Neural progenitor cell (in vitro differentiated cells): ENCODE measurements at places on chromosomes 16 and 17.
A peak's percentile ranks its signal among the peaks of the same experiment; 100 is the strongest.

DNA sequence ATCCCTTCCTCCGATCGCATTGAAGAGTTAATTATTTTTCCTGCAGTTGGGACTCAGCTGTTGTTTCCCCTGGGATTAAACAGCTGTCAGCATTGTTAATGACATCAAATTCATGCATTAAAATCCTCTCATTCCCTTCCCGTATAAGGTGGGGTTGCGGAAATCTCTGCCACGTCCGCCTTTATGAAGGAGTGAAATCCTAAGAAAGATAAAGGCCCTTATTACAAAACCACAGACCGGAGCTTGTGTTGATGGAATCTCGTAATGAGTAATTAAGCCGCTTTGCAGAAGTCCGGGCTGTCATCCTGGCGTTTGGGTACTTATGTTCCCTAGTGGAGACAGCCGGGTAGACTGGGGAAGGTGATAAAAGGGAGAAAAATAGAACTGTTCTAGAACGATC lies 627.6 kb downstream of the MAF start:
- no peak overlapping the region for H3K4me3 ChIP-seq
- no peaks in the 10 kb centered on the region for H3K36me3 ChIP-seq
- peaks cover 9% of the 10 kb centered on the region for H3K4me1 ChIP-seq
- no peaks in the 10 kb centered on the region for H3K27me3 ChIP-seq

- H3K36me3 ChIP-seq = peaks cover 4% of the 10 kb centered on the region
- H3K4me3 ChIP-seq = no peak overlapping the region
- H3K27ac ChIP-seq = peak overlapping the region; percentile 34
- no peaks in the 10 kb centered on the region for H3K27me3 ChIP-seq
Measured at GRCh38 chr16:89880477-89881367, 7.3 kb downstream of the TCF25 start.

GRCh38 chr16:67707790-67708189 lies 11.3 kb downstream of the GFOD2 start:
- H3K36me3 ChIP-seq = no peaks in the 10 kb centered on the region
- no peaks in the 10 kb centered on the region for H3K27me3 ChIP-seq
- no peak overlapping the region for H3K4me3 ChIP-seq
- DNase-seq = no peak
- H3K4me1 ChIP-seq = no peaks in the 10 kb centered on the region

DNA sequence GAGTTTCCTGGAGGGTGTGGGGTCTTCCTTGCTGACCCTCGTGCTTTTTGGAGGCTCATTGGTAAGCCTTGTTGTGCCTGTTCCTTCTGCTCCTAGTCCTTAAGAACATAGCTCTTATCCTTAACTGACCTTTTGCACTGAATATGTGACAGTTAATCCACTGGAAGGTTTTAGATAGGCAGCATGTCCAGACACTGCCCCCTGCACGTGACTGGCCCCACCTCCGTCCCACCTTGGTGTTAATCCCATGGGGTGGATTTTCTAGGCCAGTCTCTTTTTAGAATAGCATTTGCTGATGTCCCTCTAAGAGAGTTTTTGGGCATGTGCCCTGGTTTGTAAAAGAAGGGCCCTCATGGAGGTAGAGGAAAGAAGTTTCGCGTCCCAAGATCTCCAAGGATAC lies 58.3 kb downstream of the RBFOX1 start:
- no peak overlapping the region for H3K27ac ChIP-seq
- DNase-seq = no peak
- no peaks in the 10 kb centered on the region for H3K4me1 ChIP-seq
- no peak overlapping the region for H3K4me3 ChIP-seq
- H3K36me3 ChIP-seq = no peaks in the 10 kb centered on the region

- no peaks in the 10 kb centered on the region for H3K27me3 ChIP-seq
- no peak overlapping the region for H3K4me3 ChIP-seq
- H3K4me1 ChIP-seq = no peaks in the 10 kb centered on the region
- no peak overlapping the region for H3K27ac ChIP-seq
Measured at GRCh38 chr17:3035256-3035967, 28.0 kb downstream of the OR1D5 start.

DNA sequence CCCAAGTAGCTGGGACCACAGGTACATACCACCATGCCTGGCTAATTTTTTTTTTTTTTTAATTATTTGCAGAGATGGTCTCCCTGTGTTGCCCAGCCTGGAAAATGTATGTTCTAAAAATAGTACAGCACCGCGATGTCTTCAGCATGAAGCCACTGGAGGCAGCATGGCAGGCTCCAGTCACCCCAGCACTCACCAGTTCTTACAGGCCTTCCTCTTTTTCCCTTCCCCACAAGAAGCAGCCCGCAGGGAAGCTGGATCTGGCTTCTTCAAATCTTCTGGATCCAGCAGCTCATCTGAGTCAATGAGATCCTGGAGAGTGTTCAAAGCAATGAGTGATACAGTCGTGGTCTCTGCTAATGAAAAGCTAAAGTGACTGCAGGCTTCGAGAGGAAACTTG lies 16.2 kb downstream of the CIAPIN1 start:
- H3K27ac ChIP-seq = no peak overlapping the region
- DNase-seq = no peak
- peaks cover 11% of the 10 kb centered on the region for H3K4me1 ChIP-seq
- H3K4me3 ChIP-seq = no peak overlapping the region
- peaks cover 19% of the 10 kb centered on the region for H3K36me3 ChIP-seq
- no peaks in the 10 kb centered on the region for H3K27me3 ChIP-seq
